Suppressor macrophage (primary cell): ENCODE measurements at places on chromosomes 11 and 22.

DNA sequence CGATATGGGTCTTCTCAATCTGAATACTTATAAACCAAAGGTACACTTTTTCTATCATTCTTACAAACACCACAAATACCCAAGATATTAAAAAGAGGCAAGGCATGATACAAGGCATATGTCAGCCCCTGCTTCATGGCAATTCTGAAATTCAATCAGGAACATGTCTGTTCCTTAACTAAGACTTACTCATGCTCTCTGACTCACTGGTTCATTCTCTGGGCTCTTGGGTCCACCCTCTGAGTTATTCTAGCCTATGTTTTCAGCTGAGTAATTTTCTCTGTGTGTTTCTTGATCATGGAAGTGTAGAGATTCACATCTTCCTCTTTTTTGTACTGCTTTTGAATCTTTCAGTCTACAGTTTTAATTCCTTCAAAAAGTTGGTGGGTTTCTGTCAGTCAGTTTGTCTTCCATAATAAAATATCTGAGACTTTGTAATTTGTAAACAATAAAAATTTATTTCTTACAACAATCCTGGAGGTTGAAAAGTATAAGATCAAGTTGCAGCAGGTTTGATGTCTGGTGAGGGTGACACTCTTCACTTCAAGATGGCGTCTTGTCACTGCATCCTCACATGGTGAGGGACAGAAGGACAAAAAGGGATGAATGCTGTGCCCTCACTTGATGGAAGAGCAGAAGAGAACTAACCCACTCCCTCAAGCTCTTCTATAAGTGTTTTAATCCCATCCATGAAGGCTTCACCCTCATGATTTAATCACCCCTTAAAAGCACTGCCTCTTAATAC, 211.7 kb downstream of the FAM76B start:
- DNase-seq: peak; percentile 86

- DNase-seq: peak; percentile 39
These were observed 4.4 kb downstream of the SEC14L6 start for GRCh38 chr22:30541961-30542810.

- DNase-seq: no peak
These were observed 75.9 kb downstream of the CADM1 start for GRCh38 chr11:115428306-115428705.

- peak; percentile 85 for DNase-seq
These were observed 111.2 kb downstream of the MRTFA start for GRCh38 chr22:40525250-40525884.

- no peak for DNase-seq
These were observed 165.2 kb upstream of the TBCEL start for GRCh38 chr11:120858740-120859139.

- no peak for DNase-seq
These were observed 112.9 kb downstream of the SPON1 start for GRCh38 chr11:14075118-14076078.

GRCh38 chr11:13098063-13098462, 88.9 kb downstream of the RASSF10 start:
- DNase-seq: no peak

DNA sequence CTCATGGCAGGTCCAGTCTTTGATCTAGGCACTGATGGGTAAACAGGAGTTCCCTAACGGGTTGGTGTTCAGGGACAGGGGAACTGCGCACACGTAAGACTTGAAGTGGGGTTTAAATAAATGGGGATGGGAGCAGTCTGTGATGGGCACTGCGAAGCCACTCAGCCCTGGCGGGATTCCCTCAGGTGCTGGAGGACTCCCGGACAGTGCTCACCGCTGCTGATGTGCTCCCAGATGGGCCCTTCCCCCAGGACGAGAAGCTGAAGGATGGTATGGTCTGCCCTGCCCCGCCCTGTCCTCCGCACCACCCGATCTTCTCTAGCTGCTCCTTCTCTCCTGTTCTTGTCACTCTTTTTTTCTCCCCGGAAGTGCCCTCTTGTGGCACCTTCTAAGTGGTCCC, 9.5 kb downstream of the CCDC134 start:
- no peak for DNase-seq

GRCh38 chr11:111908639-111909305, 2.8 kb downstream of the CRYAB start:
- no peak for DNase-seq

GRCh38 chr11:17865765-17866428, 131.3 kb downstream of the KCNC1 start:
- DNase-seq: no peak

- no peak for DNase-seq
These were observed 242.7 kb upstream of the CHORDC1 start for GRCh38 chr11:90465553-90465952.

DNA sequence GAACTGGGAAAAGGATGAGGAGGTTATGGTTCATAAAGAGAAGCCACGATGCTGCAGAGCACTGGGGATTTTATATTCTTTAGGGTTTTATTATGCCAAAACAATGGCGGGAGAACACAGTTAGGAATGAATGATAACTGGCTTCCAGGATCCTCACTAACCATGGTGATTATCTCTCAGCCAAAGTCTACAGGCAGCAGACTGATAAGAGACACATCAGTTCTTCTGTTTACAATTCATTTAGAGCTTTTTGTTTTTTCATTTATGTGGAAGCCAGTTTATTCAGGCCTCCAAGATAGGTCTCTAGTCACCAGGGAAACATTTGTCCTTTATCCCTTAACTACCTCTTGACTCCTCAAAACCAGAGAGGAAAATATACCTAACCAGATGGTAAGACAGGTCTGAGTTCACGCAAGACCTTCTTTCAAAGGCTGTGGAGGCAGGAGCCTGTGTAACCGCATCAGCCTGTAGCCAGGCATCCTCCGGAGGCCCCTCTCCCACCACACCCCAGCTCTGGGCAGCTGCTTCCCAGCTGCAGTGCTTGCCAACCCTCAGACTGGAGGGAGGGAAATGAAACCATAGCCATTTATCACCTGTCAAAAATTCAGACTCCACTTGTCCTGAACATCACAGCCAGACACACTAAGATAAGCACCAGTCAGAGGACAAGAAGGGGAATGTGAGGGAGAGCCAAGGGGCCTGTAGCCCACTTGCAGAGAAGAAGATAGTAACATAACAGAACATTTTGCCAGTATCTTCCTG, 57.2 kb upstream of the FAM181B start:
- no peak for DNase-seq

GRCh38 chr22:29030618-29031226, 30.9 kb downstream of the C22orf31 start:
- DNase-seq: no peak

DNA sequence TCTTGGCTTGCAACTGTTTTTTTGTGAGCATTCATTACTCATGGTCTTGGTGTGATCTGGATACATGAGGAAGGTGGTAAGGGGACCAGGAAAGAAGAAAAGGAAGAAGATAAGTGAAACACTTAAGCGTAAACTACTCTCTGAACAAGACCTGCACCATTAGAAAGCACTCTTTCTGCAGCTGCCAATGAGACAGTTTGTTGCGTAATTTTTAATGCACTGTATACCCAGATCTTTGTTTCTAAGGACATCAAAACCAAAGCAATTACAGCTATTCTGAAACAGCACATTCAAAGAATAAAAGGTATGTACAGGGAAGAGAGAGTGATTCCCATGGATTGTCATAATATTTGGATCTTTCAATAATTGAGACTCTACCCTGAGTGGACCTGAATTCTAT, 147.4 kb downstream of the BLID start:
- no peak for DNase-seq
